ENCODE measurements at places on chromosomes 12 and 14.
A peak's percentile ranks its signal among the peaks of the same experiment; 100 is the strongest.

DNA sequence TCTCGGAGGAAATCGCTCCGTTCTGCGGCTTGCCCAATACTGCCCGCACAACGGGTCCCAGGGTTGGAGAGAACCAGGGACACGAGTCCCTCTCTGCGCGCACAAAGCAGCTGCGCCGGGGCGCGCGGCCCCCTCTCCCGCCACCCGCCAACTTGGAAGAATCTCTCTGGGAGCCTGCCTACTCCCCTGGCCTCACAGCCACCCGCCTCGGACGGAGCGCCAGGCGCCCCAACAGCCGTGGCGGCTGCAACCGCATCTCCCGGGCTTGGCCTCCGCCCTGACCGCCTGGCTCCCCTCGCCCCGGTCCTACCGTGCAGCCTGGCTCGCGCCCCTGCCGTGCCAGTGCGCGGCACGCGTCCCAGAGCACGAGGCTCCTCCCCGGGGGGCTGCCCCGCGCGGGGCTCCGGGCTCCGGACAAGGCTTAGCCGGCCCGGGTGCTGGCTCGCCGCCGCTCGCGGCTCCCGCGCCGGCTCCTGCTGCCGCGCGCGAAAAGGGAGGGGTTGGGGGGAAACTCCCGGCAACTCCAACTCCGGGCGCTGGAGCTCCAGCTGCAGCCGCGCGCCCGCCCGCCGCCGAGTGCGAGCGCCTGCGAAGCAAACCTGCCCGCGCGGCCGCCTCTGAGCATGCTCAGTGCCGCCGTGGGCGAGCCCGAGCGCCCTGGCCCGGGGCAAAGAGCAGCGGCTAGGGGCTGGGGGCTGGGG is at the start of gene STXBP6:
TSS of gene STXBP6 (minus strand) at position 580 of the 701 bp plus-strand sequence. CDS start 75,329 bp downstream, outside the sequence.
- DNase-seq: peak; percentile 90

DNA sequence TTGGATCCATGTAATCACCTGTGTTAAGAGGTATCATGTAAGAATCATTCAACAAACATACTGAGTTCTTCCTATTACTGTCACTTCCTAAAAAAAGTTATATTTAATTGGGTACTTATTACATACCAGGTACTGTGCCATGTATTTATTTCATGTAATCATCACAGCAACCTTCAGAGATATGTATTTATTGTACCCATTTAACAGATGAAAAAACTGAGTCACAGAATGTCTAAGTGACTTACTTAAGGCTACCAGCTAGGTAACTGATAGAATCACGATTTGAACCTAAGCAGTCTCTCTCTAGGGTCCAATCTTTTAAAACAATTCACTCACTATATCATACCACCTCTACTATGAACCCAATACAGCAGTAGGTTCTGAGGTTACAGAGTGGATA is 2.0 kb downstream of the PSME2 start:
- DNase-seq: no peak

DNA sequence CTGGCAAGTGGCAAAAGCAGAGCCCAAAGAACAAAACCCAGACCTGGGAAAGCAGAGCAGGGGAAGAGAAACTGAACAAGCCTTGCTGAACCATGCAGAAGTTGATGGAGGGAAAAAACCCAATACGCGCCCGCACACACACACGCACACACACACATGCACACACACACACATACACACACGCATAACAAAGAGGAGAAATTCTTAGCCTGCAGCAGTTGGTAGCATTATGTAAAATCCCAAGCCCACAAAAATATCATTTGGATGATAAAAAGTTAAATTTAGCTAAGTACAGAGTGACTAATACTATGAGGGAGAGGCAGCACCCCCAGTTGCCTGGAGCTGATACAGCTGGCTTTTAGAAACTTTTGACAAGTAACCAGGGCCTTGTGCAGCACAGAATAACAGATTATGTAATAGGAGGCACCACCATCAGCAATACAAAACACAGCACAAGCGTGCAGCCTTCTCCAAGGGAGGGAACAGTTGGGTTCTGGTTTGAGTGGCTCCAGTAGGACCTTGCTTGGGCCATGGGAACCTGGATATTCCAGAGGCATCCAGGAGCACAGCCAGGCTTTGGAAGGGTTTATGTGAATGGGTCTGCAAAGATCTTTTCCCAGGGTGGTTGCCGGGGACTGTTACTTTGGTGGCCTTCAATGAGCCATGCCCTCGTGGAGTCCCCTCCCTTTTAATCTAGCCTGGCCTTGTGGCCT is 35.3 kb downstream of the PITPNM2 start:
- no peak for DNase-seq

GRCh38 chr14:105142651-105143450 is 25.7 kb downstream of the JAG2 start:
- no peak for DNase-seq

DNA sequence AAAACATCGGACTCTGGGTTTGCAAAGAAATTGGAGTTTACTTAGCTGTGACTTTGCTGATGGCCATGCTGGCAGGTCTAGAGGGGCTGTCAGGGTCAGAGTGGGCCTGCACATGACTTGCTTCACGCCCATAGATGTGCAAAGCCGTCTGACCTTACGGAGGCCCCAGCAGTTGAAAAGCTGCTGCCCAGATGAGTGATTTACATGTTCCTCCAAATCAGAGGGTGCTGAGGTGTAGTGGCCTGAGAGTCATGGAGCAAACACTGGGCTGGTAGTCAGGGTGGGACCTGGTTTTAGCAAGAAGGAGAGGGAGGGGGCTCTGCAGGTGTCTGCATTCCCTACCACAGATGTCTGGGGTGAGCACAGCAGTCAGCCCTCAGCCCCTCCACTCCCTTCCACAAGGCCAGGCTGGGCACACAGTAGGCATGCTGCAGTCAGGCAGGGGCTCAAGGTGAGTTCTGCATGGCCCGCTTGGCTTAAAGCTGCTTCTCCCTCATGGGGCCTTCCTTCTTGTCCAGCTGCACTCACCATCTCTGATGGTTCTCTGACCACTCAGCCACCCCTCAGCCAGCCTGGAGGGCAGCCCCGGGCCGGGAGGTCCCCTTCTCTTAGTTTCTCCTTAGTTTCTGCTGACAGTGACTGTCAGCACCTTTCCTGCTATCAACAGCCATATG is 34.2 kb upstream of the EML1 start:
- no peak for DNase-seq

Data from spinal cord (tissue), 10 donors.